ENCODE measurements at places on chromosomes 4 and X.

DNA sequence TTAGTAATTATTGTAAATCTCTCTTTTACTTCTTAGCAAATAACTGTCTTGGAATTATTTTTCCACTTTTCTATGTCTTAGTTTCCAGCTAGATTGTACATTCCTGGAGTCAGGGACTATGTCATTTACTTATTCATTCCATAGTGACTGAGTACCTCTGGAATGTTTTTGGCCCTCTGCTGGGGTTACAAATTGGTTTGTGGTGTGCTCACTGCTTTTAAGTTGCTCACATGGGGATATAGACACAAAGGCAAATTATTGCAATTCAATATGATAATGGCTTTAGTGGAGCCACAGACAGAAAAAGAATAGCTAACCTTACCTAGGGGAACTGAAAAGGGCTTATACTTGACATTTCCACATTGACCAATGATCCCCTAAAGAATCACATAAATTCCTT, 63.7 kb upstream of the PDGFRA start:
- DNase-seq, result no peak

- DNase-seq, result no peak
These were observed 12.9 kb downstream of the MSX1 start for GRCh38 chr4:4872314-4872903.

DNA sequence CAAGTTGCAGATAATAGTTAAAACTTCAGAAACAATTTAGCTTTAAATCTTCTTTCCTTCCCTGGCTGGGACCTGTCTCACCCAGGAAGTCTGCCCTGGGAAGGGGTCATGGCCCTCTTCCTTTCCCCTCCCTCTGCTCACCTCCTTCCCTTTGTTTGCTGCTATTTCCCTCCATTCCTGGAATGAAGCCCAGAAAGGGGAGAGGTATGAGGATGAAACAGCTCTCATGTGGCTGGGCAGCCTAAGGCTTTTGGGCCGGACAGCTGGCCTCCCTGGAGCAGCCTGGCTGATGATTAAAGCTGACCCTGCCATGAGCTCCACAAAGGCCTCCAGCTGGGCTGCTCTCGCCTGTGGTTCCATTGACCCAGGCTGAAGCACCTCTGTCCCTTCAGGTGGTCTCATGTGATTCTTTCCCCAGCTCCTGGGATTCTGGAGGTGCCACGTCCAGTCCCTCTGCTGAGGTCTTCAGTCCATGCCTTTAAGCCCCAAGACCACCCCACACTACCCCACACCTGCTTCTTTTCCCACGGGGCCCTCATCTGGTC, 202.1 kb downstream of the PTTG2 start:
- no peak for DNase-seq

GRCh38 chrX:152817078-152817764, 13.3 kb downstream of the CETN2 start:
- no peak for DNase-seq

DNA sequence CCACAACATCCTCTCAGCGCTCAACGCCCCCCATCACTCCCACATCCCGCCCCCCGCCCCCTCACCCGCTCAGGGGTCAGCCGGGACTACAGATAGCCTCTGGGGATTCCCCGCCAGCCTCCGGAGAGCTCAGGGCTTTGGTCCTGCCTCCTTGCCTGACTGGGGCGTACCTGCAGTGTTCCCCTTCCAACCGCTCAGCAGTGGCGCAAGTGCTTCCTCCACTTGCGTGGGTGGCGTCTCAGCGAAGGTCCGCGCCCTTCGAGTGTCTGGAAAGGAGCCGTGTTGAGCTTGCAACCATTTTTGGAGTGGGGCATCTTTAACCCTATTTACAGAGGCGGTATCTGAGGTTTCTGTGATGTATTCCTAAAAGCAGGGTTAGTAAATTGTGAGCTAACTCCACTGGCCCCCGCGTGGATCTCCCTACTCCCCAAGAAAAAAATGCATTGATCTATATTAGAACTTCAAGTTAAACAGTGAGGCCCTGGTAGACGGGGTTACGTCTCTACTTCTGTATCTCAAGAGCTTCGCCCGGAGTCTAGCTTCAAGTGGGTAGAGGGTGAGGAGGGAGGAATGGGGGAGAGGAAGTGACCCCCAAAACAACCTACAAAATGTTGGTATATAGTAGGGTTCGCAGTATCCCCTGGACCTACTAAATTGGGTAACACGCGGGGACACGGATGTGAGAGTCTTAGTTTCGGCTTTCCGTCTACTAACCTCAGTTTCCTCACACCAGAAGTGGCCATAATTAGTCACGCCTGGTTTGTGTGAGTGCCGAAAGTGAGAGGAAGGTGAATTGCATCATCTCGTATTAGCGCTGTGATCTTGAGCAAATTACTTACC, 16.1 kb downstream of the NKX3-2 start:
- no peak for DNase-seq
